ENCODE measurements at places on chromosomes 6 and 20.

DNA sequence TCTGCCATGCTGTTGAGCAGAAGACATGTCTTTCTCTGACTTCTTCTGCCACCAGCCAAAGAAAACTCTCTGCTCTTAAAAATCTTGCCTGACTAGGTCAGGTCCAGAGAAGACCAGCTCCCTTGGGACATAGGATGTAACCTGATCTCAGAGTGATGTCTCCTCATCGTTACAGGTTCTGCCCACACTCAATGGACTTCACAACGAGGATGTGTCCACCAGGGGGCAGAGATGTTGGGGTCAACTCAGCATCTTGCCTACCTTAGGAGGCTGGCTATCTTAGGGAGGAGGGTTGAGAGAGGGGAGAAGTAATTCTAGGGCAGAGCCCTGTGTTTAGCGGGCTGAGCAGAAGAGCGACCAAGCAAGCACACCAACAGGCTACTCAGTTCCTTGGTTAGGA is 207.6 kb upstream of the CDH4 start:
- DNase-seq: no peak

DNA sequence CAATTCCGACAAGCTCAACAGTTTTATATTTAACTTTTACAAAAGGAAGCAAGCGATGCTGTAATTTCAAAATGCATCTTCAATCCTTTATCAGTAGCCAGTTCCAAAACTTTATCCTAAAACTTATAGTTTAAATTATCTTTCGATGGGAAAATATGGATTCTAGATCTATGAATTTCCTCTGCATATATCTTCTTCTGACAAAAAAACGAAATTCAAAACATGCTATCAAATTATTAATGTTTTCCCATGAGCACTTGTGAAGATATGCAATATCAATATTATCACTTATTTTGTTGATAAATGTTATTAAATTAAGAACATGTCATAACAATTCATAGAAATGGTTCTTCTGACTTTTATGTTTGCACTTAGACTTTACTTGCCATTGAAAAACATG is 2.3 kb downstream of the NCR2 start:
- no peak for DNase-seq

- DNase-seq: no peak
These were observed 454.3 kb downstream of the BTBD3 start for GRCh38 chr20:12371990-12372389.

DNA sequence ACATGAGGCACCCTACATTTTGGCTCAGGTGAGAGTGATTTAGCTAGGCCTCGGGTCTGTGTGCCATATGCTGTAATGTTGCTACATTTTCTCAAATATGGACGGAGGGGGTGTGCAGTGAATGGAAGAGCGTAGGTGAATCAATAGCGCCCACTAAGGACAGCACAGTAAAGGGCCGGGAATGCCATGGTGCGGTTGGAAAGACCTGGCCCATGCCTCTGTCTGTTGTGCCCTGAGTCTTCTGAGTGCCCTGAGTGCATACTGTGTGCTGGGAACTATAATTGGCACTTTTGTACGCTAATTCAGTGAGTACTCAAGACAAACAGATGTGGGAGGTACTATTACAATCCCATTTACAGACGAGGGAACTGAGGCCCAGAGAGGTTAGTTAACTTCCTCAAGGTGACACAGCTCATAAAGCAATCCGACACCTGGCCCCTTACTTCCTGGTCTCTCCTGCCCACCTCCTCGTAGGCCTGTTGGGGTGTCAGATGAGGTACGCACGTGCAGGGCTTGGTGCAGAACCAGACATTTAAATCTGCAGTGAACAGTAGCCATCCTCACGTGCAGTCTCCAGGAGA is 17.3 kb downstream of the SLC22A1 start:
- no peak for DNase-seq

GRCh38 chr6:130841128-130841728 is 14.0 kb downstream of the SMLR1 start:
- DNase-seq: no peak

DNA sequence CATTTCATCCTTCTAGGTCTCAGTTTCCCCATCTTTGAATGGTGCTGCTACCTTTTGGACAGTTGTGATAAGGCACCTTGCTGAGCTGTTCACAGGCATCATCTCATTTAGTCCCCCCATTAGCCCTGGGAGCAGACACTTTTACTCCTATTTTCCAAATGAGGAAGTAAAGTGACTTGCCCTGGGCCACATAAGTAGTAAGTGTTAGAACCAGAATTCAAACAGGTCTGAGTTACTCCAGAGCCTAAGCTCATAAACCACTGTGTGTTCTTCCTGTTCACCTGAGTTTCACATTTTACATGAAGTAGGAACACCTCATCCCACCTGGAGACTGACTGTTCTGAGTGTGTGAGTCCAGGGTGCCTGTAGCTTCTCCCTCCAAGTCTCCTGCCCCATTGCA is 43.5 kb upstream of the EPB41L1 start:
- no peak for DNase-seq

GRCh38 chr20:63857764-63858392 is 3.4 kb upstream of the ABHD16B start:
- DNase-seq: no peak

DNA sequence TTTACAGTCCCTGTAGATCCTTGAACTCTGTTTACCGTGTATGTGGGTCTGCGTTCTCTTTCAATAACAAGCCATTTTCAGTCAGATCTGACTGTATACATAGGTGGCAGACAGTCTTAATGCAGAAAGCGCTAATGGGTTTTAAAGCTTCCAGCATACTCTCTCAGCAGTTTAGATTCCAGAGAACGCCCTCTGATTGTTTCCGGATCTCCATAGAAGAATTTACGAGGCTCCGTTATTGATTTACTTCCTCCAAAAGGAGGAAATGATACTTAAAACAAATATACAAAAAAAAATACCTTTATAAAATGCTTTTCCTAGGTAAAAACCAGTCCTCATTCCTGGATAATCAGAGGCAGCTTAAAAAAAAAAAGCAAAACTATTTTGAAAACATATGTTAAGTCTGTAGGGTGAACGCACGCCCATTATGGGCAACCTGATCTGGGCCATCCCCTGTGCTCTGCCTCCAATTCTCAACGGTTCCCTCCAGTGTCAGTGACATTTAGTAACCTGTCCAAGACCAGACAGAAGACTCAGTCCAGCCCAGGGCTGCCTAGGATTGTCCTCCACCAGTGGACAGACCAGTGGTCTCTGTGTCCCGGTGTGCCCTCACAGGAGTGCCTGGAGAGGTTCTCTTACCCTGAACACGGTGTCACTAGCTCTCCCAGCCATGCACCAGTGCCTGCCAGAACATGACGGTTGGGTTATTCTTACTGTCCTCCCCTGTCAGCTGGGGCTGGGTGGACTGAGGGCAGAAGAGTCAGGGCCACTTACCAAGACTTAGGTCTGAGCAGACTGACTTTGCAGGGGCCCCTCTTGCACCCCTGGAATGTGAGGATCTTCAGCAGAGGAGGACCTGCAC is 217.3 kb downstream of the ARID1B start:
- DNase-seq: no peak

- DNase-seq: no peak
These were observed 20.3 kb upstream of the SMOC2 start for GRCh38 chr6:168420706-168421105.

GRCh38 chr20:38466983-38467382 is 5.7 kb upstream of the RALGAPB start:
- no peak for DNase-seq

- DNase-seq: no peak
These were observed 408.4 kb downstream of the MAFB start for GRCh38 chr20:40280616-40281015.

DNA sequence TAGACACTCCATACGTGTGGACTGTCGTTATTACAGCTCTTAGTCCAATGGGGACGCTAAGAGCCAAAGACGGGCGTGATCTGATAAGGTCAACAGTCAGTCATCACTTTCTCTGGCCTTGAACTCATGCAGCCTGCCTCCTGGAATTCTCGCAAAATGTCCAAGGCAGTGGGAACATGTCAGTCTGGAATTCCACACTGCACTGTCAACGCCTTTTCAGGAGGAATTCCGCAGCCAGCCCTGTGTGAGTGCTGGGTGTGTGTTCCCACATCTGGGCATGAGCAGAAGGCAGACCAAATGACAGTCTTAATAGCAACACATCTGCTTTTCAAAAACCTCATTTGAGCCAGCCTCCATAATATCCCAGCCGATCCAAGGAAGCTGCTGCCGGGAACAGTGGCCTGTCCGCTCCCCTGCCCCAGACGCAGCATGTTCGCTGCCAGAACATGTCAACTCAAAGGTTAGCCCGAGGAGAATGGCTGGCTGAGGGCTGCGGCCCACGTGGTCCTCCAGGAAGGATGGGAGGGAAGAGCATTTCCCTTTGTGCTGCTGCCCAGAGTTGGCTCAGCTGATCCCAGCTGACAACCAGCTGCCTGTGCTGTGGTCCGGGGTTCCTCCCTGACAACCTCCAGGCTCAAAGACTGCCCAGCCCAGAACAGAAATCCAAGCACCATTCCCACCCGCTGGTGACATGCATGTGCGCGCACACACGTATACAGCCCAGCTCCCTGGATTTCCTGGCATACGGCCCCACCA is 103.1 kb downstream of the SULF2 start:
- DNase-seq: no peak

DNA sequence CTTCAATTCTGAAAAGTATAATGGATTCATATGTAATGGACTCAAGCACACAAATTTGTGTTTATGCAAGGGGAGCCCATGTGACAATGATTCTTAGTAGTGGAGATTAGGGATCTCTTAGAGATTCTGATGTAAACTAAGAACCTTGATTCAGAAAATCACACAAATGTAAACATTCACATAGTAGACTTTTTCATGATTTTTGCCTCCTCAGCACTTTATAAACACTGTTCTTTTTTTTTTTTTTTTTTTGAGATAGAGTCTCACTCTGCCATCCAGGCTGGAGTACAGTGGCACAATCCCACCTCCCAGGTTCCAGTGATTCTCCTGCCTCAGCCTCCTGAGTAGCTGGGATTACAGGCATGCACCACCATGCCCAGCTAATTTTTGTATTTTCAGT is 170.1 kb upstream of the PLCB4 start:
- no peak for DNase-seq

- DNase-seq: no peak
These were observed 540 bp upstream of the RBM24 start for GRCh38 chr6:17280552-17281090.

GRCh38 chr6:137163732-137164318 is 9.6 kb downstream of the IL22RA2 start:
- no peak for DNase-seq

GRCh38 chr6:155106456-155107115 is 111.5 kb downstream of the TIAM2 start:
- DNase-seq: no peak

DNA sequence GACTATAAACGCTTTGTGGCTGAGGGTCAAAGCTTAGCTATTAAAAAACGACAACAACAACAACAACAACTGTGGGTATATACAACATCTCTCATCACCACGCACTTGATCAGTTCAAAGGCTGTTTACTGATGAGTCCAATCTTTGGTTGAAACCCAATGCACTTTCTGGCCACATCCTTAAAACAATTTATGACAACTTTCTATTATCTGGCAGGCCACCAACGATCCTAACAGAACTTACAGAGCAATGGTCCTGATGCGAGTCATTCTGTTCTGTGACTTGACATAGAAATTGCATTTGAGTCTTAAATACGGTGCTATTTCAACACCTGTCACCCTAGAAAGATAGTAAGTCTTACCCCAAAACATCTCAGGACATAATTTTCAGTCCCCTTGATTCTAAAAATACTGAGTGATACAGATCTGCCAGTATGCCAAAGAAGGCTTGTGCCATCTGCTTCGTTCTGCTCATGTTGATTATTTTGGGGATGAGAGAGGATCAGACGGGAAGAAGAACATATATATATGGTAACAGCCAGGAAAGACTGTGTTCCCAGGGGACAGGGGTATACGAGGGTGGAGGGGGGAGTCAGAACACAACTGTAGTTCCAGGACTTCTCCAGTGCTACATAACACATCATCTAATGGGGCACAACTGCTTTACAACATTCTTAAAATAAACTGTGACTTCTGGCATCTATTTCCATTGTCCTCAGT is 55.8 kb downstream of the PLAGL1 start:
- no peak for DNase-seq

DNA sequence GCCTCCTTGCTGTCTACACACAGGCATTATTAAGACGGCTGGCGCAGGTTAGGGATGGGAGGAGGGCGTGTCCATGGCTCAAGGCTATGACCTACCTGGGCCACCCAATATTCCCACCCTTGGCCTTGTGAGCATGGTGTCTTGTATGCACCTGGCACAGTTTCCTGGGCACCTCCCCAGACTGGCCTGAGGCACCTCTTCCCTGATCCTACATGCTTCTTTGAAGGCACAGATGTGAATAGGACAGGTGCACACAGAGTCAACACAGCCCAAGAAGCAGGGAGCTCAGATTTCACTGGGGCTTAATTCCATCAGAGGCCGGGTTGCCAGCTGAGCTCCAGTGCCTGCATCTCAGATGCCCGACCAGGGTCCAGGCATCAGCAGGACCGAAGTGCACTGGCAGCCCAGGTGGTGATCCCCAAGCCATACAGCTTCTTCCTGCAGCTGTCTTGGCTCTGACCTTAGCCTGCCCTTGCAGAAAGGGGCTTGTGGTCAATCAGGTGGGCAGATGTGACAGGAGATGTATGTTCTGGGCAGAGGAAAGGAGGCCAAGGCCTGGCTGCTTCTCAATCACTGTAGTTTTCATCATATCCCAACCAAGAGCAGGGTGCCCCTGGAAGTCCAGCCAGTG is 287.7 kb downstream of the CLIC5 start:
- no peak for DNase-seq

- no peak for DNase-seq
These were observed 188.3 kb upstream of the GMDS start for GRCh38 chr6:2433711-2434110.

GRCh38 chr6:158943380-158944032 is 56.5 kb downstream of the RSPH3 start:
- no peak for DNase-seq

GRCh38 chr6:161066511-161066910 is 74.9 kb downstream of the MAP3K4 start:
- DNase-seq: no peak

DNA sequence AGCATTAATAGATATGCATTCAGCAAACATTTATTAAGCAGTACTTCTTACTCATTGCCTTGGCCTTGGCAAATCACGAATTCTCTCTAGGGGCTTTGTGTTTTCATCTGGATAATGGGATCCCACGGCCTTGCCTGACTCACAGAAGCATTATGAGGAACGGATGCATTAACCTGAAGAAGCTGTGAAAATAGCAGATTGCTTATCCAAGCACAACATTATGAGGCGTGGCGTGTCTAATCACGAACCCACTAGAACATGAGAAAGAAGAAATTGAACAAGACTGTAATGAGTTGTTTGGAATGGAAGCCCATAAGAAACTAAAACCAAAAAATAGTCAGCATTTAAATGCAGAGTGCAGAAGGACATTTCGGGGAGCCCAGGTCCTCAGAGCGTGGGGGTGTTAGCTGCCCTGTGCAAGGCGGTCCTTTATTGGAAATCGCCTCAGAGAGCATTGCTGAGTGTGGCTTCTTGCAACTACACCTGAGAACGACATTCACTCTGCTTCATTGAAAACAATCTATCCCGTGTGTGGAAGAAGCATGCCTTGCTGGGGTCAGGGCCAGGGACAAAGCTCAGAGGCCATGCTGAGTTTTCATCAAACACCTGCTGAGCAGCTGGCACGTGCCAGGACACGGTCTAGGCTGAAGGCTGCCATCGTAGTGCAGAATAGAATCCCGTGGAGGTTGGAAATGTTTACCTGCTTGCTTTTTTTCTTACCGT is 179.9 kb downstream of the ZDHHC14 start:
- DNase-seq: no peak

GRCh38 chr6:166375013-166375412 is 7.7 kb downstream of the MPC1 start:
- no peak for DNase-seq
